ENCODE measurements at places on chromosomes 7 and 10. TPM values are rescaled to one million over a fixed set of nuclear protein-coding genes. Genes with fewer than 3 reads are reported as not detected.

Gene GOLGA7B
- total RNA-seq = not detected

Gene VGF
- total RNA-seq = 249 TPM

Gene FAM221A
- 2.0 TPM for total RNA-seq

Gene PUS7
- total RNA-seq = 23.9 TPM

Gene CCDC7
- 8.7 TPM for total RNA-seq

Gene PPP1R17
- not detected for total RNA-seq

Gene GIMAP4
- total RNA-seq = 0.44 TPM

Gene KEL
- total RNA-seq = not detected

Gene EIF5AL1
- total RNA-seq = 1.3 TPM

Gene PARP12
- total RNA-seq = 17.4 TPM

Gene IFIT3
- total RNA-seq = 36.6 TPM

Gene PDLIM1
- 4.8 TPM for total RNA-seq

Gene NMT2
- 39.0 TPM for total RNA-seq

Gene CADPS2
- total RNA-seq = 21.6 TPM

Gene MKX
- 11.6 TPM for total RNA-seq

Gene NPC1L1
- total RNA-seq = under 0.01 TPM

Gene EMX2
- total RNA-seq = 2.2 TPM

Gene LRRC4
- total RNA-seq = 0.22 TPM
